ENCODE measurements at places on chromosomes 2 and 18.

DNA sequence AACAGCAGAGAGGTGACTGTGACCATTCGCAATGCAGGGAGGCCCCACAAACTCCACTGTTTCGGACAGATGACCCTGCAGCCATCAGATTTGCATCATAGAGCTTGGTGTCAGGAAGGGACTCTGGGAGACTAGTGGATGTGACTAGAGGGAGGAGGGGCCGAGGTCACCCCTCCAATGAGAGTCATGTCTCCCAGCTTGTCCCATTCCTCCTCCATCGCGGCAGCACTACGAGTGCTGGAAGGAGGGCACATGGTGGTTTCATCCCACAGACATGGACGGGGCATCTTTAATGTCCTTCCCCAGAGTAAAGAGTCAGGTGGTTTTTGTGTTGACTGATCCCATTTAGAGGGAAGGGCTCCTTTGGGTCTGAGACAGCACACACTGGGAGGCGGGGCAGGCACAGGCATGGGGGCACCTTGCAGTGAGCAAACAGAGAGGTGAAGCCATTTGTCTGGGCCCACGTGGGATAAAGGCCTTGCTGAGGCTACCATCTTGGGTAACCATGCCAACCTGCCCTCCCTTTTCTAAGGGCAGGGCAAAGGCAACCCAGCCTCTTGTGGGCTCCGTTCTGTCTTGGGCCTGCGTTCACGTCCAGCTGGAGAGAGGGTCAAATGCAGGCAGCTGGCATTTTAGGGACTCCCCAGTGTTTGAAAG is 208.1 kb downstream of the ASB1 start:
- no peak for DNase-seq

DNA sequence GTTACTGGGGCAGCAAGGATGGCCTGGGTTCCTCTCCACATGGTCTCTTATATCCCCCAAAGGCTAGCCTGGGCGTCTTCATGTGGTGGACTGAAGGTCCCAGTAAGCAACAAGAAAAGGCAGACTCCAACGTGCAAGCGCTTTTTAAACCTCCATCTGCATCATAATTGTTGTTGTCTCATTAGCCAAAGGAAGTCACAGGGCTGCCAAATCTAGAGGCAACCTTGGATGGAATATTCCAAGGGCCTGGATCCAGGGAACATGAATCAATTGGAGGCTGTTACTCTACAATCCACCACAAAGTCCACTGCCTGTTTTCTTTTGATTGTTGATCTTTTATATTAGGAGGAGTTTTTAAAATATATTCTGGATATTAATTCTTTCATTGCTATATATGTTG is 118.8 kb downstream of the SH3RF3 start:
- DNase-seq: no peak

DNA sequence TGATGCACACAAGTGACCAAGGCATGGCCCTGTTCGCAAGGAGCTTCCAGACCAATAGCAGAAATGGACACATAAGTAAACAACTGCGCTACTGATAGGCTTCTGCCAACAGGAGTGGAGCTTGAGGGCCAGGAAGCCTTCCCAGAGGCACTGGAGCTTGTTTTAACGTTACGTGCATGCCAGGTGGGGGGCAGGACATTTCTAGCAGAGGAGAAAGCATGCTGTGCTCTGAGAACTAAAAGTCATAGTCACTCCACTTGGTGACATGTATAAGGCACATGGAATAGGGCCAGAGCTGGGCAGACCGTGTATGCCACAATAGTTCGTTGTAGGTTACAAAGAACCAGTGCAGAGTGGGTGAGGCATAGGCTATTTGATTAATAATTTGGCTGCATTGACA is 184.2 kb downstream of the NEDD4L start:
- no peak for DNase-seq

DNA sequence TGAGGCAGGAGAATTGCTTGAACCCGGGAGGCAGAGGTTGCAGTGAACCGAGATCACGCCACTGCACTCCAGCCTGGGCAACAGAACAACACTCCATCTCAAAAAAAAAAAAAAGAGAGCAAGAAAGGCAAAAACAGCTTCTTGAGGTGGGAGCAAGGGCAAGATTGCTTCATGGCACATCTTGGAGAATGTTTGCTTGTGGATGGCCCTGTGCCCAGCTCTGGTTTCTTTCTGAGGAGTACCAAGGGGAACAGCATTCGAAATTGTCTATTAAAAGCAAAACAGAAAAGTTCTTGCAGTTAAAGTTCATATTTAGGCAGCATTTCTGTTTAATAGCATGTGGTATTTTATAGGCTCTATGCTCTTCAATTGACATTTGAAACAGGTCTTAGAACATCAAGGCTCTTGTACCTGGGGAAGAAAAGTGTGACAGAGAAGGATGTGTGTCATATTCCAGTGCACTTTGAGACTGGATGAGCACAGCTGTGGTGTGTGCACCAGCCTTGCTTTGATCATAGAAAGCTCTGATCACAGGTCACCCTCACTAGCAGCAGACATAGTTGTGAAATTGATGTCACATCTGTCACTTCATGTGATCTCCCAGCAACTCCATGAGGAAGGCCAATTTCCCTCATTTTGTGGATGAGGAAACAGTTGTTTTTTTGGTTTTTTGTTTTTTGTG is 154.3 kb downstream of the UXS1 start:
- no peak for DNase-seq

DNA sequence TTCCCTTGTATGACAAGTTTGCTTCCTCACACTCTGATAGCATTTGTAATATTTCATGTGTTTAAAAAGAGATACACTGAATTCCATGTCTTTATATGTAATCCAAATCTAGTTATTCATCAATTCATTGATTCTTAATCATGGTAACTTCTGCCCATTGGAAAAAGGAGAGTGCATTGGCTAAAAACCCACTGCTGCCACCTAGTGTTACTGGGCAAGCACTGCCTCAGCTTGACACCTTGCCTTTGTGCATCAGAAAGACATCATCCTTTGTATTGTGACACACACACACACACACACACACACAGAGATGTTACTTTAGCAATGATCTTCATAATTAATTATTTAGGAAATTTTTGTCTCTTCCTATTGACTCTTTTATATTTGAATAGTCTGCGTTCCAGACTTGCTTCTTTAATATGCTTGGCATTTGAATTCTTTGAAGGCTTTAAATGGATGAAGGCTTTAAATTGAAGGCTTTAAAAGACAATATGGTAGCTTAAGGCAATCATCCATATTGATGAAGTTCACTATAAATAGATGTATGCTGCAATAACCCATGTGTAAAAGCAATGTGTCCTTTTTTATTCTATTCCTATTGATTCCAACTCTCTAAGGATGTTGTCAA is 414.2 kb upstream of the CHST9 start:
- DNase-seq: no peak

DNA sequence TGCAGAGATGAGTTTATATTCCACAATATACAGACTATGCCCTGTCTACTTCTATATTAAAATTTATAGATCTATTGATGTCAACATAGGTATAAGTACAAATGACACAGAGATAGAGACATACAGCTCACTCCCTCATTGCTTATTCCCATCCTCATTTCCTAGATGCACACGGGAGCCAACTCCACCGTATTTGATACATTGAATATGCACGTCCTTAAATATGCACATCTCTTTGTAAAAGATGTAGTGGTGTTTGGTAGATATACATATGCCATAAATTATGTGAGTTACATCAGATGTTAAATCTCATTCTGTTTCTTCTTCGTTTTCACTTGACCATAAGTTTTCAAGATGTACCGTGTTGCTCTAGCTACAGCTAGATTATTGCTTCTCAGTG is 179.2 kb upstream of the RAB6C start:
- no peak for DNase-seq

GRCh38 chr18:13235421-13235831 is 16.9 kb downstream of the LDLRAD4 start:
- no peak for DNase-seq

DNA sequence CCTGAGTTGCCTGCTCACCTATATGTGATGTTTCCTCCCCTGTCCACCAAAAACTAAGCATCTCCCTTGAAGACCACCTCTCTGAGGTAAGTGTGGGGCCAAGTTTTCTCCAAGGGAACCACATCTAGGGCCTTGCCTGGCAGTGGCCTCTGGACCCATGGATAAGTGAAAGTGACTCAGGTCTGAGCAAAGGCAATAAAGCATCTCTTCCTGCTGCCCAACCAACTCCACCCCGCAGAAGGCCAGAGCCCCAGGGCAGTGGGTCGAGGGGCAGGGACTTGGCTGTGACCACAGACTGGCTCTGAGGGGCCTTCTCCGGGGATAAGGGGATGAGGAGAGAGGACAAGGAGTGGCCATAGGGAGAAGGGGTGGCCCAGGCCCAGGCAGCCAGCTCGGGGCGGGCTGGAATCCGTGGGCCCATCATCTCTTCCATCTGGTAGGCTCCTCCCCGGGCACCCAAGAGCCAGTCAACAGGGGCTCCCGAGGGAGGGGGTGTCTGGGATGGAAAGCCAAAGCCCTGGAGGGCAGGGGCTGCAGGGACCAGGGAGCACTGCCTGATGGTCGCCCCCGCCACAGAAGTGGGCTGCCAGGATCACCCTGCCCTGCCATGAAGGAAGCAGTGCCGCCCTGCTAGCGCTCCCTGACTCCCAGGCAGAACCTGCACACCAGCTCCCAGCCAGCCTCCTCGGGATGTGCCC is 33.4 kb downstream of the EMX1 start:
- DNase-seq: no peak

GRCh38 chr2:98895901-98896300 is 40.1 kb downstream of the CRACDL start:
- DNase-seq: no peak

DNA sequence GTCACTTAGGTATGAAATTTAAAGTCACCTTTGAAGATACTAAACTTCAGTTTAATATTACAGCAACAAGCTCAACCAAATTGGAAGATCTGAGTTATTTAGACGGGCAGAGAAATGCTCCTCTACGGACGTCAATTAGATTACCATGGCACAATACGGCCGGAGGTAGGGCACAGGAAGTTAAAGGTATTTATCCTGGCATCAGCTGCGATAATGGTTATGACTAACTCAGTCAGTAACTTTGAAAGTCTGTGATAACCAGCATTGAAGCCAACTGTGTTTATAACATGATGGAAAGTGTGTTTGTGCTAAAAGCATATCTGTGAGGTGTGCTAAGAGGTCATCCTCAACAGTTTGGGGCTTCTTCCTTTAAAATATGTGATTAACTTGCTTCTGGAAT is 117.3 kb downstream of the WDSUB1 start:
- DNase-seq: no peak

DNA sequence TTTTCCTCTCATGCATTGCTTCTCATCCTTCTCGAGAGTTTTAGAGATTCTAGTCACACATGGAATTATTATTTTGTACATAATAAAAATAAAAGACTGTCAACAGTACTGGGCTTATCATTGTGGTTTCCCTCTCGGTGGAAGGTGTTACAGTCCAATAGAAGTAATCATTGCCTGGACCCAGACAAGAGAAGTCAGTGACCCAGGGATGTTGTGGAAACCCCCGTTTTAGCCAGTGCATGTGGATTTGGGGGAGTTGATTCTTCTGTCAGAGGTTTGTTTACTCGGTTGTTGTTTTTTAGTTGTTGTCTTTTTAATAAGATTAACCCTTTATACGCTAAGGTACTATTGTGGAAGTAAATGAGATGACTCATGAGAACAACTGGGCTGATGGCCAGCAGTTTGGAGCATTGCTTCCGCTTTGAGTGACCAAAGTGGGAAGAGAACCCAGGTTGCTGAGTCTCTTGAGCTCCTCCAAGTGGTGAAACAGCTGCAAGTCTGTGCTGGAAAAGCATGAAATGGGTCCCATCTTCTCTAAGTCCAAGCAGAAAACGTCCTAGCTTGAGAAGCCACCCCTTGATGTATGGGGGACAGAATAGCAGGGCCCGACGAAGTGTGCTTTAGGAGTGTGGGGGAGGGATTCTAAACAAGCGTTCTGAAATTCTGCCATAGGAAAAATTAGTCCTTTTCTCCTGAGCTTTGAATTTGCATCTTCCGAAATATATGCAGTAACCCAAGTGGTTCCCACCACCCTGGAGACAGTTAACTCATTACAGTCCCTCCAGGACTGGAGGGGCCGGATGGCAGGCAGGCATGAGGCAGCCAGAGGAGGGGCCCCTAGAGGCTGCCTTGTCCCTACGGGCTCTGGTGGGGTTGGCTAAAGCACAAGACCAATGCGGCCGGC is 61.8 kb upstream of the GPR45 start:
- no peak for DNase-seq

- DNase-seq: no peak
Measured at GRCh38 chr2:75186821-75187220, 12.5 kb downstream of the TACR1 start.

GRCh38 chr2:191711621-191712020 is 33.7 kb downstream of the NABP1 start:
- no peak for DNase-seq

- no peak for DNase-seq
Measured at GRCh38 chr18:44521668-44522022, 159.0 kb upstream of the SETBP1 start.

DNA sequence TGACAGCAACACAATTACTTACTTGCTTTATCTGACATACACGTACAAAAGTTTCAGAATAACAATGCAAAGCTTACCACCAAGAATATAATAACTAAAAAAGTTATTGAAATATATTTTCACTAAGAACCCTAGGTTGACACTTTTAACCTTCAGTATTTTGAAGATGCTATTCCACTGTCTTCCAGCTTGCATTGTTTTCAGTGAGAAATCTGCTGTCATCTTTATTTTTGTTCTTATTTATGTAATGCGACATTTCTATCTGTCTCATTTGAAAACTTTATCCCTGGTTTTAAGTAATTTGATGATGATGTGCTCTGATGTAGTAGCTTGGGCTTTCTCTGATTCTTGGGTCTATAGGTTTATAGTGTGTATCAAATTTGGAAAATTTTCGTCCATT is 165.0 kb upstream of the SMIM21 start:
- no peak for DNase-seq

GRCh38 chr18:38301621-38302020 is 736.0 kb upstream of the CELF4 start:
- DNase-seq: no peak

DNA sequence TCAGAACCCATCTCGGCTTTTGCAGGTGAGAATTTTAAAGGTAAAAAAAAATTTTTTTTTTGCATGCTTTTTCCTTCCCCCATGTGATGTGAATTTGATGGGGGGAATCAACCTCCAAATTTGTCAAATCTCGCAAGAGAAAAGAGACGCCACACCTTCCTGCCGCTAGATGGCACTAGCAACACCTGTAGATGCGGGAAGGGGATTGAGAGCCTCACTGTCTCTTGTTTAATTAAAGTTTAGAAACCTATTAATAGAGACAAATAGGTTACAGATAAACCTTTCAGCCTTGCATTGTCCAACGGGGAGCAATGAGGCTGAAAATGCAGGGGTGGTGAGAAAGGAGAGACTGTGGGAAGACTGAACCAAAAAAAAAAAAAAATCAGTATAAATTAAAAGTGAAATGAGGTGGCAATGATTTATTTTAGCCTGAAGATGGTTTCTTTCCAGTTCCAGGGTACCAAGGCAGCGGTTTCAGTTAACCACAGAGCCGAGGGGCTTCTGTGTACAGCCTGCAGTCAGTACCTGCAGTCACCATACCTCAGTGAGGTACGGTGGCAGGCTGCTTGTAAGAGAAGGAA is 84.6 kb downstream of the NRP2 start:
- DNase-seq: peak; percentile 22

DNA sequence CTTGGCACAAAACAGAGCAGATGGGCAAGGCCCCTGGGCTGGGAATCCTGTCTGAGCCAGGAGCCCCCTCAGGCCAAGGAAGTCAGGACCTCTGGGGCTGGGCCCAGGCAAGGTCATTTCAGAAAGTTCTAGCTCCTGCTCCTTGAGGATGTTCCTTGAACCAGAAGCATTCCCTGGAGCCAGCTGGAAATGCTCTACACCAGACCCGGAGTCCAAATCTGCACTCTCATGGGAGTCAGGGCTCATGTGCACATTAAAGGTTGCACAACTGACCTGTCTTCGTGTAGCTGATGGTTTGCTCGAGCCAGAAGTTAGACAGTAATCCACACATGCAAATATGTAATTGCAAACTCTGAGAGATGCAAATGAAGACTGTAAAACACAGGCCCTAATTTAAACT is 18.0 kb downstream of the PARD6G start:
- DNase-seq: no peak

Measured in activated T-helper 2 cell treated with anti-CD3 and anti-CD28 coated beads, Interferon-gamma antibody, Interleukin-2, Interleukin-4, amounts not matched to agents 10 μg/mL and 5 μg/mL and 100 μg/mL, durations not matched to agents 14 hours and 24 hours and 36 hours (primary cell).